ENCODE measurements at places on chromosomes 1 and 21.

- DNase-seq: no peak
Observed at GRCh38 chr1:180269645-180270529, 39.8 kb downstream of the LHX4 start.

GRCh38 chr1:92877792-92878191, 46.0 kb downstream of the RPL5 start:
- DNase-seq: no peak

DNA sequence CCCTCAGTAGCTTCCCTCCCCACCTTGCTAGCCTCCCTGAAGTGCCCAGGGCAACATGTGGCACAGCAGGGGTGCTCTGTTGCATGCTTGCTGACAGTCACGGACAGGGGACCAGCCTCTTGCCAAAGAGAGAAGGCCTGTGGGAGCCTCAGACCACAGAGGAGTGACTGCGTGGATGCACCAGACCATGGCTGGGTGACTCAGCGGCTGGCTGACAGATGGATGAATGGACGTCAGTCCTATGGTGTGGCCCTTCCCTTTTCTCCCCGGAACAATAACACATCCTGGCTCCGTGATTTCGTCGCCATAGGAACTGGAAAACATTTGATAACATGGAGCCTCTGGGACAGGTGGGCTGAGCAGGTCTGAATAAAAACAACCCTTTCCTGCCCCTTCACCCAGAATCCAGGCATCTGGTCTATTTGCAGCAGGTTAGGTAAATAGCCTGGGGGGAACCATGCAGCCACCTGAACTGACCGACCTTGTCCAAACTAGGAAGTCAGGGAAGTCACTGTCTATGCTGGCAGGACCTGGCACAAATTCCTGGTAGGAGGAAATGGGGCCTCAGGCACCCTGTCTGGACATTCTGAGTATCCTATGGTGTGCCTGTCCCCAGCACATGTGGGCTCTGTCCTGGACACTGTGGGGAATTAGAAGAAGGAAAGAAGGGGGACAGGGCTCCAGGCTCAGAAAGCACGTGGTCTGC, 53.3 kb downstream of the NENF start:
- no peak for DNase-seq

DNA sequence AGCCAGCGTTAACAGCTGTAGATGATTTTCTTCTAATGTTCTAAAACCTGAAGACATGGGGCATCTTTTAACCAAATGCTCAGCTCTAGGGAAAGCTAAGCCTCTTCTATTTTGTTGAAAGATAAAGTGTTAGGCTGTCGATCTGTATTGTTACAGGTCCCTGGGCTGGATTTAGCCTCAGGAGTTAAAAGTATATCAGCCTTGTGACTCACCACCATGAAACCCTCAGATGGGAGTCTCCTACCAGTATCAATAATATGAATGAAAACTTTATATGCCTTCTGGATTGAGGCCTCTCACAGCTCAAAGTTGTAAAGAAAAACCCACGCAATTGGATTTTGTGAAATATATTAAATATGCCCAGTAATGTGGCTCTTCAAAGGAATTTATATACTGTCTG, 231.6 kb downstream of the FGGY start:
- no peak for DNase-seq

DNA sequence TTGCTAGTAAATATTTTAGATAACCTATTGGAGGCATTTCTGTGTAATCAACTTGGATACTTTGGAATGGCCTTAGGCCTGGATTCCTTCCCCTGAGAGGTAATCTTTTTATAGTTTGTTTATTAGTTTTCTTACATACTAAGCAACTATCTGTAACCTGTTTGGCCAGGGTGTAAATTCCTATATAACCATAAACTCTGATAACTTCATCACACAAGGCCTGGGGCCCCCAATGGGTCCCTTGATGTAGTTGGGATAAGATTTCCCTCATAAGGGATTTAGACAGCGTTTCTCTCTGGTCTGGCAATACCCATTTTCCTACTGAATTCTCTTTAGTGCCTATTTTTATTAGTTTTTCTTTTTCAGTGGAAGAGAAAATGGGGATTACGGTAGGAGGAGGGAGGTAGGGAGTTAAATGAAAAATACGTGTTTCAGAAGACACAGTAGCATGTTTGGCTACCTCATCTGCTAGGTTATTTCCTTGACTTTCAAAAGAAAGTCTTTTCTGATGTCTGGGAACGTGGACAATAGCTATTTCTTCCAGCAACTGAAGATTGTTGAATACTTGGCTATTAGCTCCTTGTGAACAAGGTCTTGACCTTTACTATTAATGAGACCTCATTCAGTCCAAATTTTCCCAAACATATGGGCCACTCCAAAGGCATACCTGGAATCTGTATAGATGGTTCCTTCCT, 7.4 kb upstream of the AADACL3 start:
- DNase-seq: no peak

- DNase-seq: no peak
Observed at GRCh38 chr1:64033667-64034220, 169.7 kb upstream of the UBE2U start.

- no peak for DNase-seq
Observed at GRCh38 chr1:40067023-40067422, 26.5 kb downstream of the CAP1 start.

GRCh38 chr1:234955107-234955731, 173.4 kb downstream of the TOMM20 start:
- no peak for DNase-seq

- no peak for DNase-seq
Observed at GRCh38 chr21:44952929-44953627, 13.2 kb downstream of the SLX9 start.

Measured in NCI-H187 treated with DMSO at 0.1 percent for 48 hours (cell line).